Aorta (tissue), 5 donors: ENCODE measurements at places on chromosomes 16 and 17. TPM values are rescaled to one million over a fixed set of nuclear protein-coding genes. Genes with fewer than 3 reads are reported as not detected.

The CDYL2 gene
- total RNA-seq: 12.8 TPM

The TM4SF5 gene
- total RNA-seq: not detected

- no peaks in the 10 kb centered on the region for H3K4me1 ChIP-seq
- no peak for DNase-seq
- no peaks in the 10 kb centered on the region for H3K27me3 ChIP-seq
- no peaks in the 10 kb centered on the region for H3K36me3 ChIP-seq
These were observed 75.1 kb upstream of the C17orf78 start for GRCh38 chr17:37300683-37301082.

DNA sequence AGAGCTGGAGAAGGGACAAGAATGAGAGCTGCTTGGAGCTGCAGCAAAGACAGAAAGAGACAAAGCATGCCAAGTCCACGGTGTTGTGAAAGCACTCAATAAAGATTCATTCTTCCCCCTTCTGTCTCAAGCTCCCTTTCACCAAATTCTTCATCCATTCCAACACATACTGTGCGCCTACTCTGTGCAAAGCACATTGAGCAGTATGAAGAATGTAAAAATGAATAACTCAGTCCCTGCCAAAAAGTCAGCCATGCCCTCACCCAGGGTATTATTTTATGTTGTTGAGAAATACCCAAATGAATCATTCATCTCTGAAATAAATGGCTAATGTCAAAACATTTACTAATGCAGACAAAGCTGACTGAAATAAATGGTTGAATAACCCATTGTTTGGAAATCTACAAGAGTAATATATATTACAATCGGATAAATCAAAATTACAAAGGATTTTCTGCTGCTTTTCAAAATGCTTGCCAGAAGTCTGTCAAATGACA, 282.9 kb upstream of the IRX5 start:
- no peaks in the 10 kb centered on the region for H3K27me3 ChIP-seq
- H3K4me3 ChIP-seq: no peak overlapping the region
- DNase-seq: no peak
- no peaks in the 10 kb centered on the region for H3K36me3 ChIP-seq
- H3K27ac ChIP-seq: peak overlapping the region; percentile 85
- H3K4me1 ChIP-seq: peaks cover 2% of the 10 kb centered on the region

DNA sequence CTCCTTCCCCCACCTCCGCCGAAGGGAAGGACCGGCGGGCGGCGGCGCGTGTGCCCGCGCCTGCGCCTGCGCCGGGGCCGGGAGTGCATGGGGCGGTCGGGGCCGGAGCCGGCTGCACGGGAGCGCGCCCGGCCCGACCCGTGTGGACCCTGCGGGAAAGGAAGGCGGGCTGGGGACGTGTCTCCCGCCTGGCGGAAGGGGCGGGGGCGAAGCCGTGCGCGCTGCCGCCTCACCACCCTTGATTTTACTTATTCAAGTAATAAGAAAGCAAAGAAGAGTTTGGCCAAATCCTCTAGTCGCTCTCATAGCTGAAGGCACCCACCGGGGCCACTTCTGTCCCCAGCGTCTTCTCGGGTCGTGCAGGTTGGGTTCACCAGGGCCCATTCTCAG, 596 bp upstream of the PFN1 start:
- peak; percentile 91 for DNase-seq
- H3K27me3 ChIP-seq: peaks cover 2% of the 10 kb centered on the region
- no peak overlapping the region for H3K27ac ChIP-seq
- H3K36me3 ChIP-seq: no peaks in the 10 kb centered on the region
- H3K4me1 ChIP-seq: no peaks in the 10 kb centered on the region

DNA sequence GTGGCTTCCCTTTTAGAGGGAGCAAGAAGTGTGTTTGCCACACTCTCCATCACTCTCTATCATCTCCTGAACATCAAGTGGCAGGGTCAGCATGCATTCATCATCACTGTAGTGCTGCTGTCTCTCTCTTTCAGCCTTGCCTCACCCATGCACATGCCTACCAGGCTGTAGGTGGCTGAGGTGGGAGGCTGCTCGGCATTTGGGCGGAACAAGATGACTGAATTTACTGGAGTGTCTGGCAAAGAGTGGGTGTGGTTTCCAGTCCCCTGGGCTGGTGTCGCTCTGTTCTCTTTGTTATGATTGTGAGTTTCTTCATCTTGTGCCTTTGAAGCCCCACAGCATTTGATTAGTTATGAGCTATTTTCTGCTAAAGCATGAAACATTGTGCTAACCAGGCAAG, 541.9 kb upstream of the EEF2KMT start:
- H3K4me1 ChIP-seq: no peaks in the 10 kb centered on the region
- H3K27me3 ChIP-seq: no peaks in the 10 kb centered on the region
- no peak overlapping the region for H3K4me3 ChIP-seq
- no peak for DNase-seq
- H3K27ac ChIP-seq: no peak overlapping the region

- H3K36me3 ChIP-seq: peaks cover 11% of the 10 kb centered on the region
- no peak for DNase-seq
- H3K4me3 ChIP-seq: no peak overlapping the region
- H3K4me1 ChIP-seq: no peaks in the 10 kb centered on the region
- no peaks in the 10 kb centered on the region for H3K27me3 ChIP-seq
These were observed 47.0 kb downstream of the TMC6 start for GRCh38 chr17:78081551-78081950.

DNA sequence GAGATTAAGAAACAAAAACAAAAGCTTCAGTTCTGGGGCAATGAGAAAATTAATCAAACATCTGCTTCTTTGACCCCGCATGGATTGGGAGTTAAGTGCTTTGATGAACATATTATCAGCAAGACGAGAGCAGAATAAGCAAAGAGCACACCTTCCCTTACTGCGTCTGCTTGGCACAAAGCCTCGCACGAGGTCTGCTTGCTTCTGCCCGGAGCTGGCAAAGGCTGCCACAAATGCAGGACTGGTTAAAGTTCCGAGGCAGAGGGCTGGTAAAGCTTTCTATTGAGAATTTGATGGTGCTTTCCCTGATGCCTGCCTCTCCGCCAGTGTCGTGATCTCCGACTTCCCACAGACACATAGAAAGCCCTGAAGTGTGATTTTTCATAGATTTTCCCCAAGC, 17.0 kb downstream of the VAT1L start:
- H3K27me3 ChIP-seq: no peaks in the 10 kb centered on the region
- H3K4me1 ChIP-seq: no peaks in the 10 kb centered on the region
- H3K36me3 ChIP-seq: no peaks in the 10 kb centered on the region
- no peak overlapping the region for H3K27ac ChIP-seq
- peak overlapping the region; percentile 57 for H3K4me3 ChIP-seq
- no peak for DNase-seq

DNA sequence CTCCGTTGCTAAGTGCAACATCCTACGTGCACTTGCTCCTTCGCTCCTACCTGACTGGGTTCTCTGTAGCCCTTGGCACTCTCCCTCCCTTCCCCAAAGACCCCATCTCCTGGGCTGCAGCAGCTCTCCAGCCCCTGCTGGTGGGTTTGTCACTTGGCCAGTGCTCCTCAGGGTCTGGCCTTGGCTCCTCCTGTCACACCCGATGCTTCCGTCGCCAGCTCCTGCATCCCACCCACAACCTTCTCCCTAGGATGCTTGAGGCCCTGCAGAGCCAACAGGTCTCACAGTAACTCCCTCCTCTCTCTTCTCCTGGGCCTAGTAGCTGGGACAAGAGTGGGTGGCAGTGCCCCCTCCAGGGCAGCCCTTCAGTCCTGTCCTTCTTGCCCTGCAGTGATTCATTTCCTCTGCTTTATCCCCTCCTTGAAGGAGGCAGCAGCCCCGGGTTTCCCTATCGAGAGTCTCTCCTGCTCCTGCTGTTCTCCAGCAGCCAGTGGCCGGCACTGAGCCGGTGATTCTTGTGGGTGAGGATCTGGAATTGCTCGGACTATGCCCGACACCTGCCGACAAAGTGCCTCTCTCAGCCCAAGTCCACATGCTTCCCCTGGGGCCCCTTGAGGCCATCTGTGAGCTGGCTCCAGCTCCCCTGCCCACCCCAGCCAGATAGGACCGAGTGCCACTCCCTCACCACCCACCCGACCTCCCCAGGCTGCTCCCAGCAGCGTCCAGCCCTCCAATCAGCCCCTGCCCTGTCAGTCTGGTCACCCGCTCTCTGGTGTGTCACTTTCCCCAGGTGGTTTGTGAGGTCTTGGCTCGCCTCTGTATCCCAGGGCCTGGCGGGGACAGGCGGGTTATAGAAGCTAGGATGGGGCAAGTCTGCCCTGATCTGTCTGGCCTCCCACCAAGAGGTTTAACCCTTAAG, 3.8 kb downstream of the LITAFD start:
- H3K4me3 ChIP-seq: no peak overlapping the region
- no peaks in the 10 kb centered on the region for H3K4me1 ChIP-seq
- no peaks in the 10 kb centered on the region for H3K27me3 ChIP-seq
- no peaks in the 10 kb centered on the region for H3K36me3 ChIP-seq
- H3K27ac ChIP-seq: no peak overlapping the region

GRCh38 chr16:75343286-75343685, 90.0 kb downstream of the CFDP1 start:
- DNase-seq: no peak
- H3K27me3 ChIP-seq: no peaks in the 10 kb centered on the region
- no peaks in the 10 kb centered on the region for H3K36me3 ChIP-seq
- H3K27ac ChIP-seq: peak overlapping the region; percentile 41
- H3K4me1 ChIP-seq: peaks cover 16% of the 10 kb centered on the region
- H3K4me3 ChIP-seq: no peak overlapping the region

DNA sequence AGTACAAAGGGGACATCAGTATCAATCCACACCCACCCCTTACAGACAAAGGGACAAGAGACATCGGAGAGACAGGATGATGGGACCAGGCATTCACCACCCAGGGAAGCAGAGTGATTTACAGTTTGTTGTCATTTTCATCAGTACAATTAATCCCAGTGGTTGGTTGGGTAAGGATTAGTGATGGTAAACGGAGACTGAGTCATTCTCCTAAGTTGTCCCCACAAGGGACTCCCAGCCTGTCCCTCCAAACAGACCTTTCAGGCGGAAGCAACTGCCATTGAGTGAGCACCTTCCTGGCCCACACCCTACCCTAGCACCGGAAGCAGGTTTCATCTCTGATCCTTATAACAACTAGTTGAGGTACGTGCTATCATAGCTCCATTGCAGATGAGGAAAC, 11.2 kb downstream of the PPL start:
- H3K36me3 ChIP-seq: no peaks in the 10 kb centered on the region
- no peak overlapping the region for H3K4me3 ChIP-seq
- H3K27me3 ChIP-seq: no peaks in the 10 kb centered on the region
- H3K27ac ChIP-seq: no peak overlapping the region
- H3K4me1 ChIP-seq: no peaks in the 10 kb centered on the region

DNA sequence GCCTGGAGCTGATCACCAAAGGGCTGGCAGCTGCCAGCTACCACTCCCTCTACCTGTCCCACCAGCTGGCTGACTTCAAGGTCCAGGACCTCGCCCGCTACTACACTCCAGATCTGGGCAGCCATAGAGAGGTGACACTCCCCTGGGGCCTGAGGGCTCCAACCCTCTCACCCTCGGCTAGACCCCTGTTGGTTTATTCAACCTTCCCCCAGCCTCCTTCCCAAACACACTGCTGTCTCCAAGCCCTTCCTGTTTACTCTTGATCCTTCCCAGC, 18.0 kb downstream of the ALOX12B start:
- peak; percentile 30 for DNase-seq
- no peaks in the 10 kb centered on the region for H3K27me3 ChIP-seq
- no peak overlapping the region for H3K4me3 ChIP-seq
- H3K27ac ChIP-seq: no peak overlapping the region
- no peaks in the 10 kb centered on the region for H3K36me3 ChIP-seq

DNA sequence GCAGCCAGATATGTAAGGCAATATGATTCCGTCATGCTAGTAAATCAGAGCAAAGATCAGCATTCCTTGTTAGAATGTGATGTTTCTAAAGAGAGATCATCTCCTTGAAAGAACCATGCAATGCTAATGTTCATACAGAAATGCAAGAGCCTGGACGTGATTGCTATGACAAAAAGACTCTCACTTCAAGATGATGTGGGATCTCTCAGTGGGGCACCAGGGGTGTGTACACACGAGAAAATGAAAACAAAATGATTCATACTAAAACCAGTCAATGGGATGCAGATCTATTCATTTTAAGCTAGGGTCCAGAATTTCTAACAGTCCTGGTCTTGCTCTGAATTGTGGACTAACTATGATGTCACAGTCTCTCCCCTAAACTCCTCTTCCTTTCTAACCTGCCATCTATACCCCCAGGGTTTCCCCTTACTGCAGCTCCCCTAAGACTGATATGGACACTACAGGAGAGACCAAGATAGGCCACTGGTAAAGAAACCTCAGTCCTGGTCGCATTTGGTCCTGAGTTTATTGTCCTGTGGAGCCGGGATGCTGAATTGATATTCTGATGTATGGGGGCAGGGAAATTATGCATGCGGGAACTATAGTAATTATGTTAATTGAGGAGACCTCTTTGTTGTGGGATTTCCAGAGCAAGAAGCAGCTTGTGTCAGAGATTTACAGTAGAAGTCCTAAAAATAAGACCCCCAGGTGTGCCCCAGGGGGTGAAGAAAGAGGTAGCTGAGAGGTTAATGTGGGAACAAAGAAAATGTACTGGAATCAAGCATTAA, 179.0 kb downstream of the PMP22 start:
- no peak overlapping the region for H3K4me3 ChIP-seq
- no peak for DNase-seq
- no peak overlapping the region for H3K27ac ChIP-seq
- H3K36me3 ChIP-seq: no peaks in the 10 kb centered on the region

DNA sequence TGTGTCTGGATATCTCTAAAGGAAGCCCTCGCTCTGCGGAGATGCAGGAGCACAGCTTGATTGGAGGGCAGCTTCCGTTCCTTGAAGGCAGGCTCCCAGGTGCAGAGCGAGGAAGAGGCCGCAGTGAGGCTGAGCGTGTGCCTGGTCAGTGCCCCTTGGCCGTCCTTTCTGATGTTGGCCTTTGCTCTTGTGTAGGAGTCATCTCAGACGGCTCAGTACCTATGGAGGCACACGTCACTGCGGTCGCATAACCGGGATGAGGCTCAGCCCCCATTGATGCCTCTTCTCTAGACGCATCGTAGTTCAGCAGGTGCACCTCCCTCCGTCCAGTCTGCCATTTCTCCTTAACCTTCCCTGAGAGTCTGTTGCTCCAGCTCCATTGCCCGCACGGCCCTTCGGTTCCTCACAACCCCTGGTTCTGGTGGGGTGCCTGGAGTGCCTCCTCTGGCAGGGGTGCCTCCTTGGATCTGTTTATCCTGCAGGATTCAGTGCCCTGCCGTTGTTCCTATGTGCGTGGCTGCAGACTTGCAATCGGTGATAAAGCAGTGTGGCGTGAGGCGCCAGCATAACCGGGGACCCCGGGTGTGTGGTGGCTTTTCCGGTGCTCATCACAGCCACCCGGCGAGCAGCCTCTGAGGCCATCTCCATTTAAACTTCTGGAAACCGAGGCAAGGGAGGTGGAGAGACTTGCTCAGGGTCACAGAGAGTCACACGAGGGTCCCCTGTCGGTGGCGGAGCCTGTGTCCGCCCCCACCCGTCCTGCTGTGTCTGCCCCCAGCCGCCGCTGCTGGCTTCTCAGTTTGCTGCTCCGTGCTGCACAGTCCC, 188.8 kb upstream of the CHMP6 start:
- H3K27me3 ChIP-seq: no peaks in the 10 kb centered on the region
- peak; percentile 12 for DNase-seq
- no peak overlapping the region for H3K27ac ChIP-seq
- H3K4me1 ChIP-seq: no peaks in the 10 kb centered on the region

DNA sequence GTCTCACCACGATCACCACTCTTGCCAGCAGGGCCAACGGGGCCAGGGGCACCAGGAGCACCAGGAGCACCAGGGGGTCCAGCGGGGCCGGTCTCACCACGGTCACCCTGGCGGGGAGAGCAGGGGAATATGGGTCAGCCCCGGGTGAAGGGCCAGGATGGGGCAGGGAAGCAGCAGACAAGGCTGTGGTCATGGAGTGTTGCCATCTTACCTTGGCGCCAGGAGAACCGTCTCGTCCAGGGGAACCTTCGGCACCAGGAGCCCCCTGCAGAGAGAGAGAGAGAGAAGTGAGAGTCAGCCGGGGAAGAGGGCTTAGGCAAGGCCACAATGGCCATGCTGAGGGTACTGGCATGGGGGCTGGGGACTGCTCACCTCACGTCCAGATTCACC, 12.9 kb downstream of the COL1A1 start:
- no peaks in the 10 kb centered on the region for H3K4me1 ChIP-seq
- H3K4me3 ChIP-seq: no peak overlapping the region
- no peaks in the 10 kb centered on the region for H3K27me3 ChIP-seq
- H3K27ac ChIP-seq: peak overlapping the region; percentile 47
